ENCODE measurements at places on chromosomes 1 and 21.

- DNase-seq: no peak
Observed at GRCh38 chr1:227004796-227005195, 64.7 kb downstream of the COQ8A start.

DNA sequence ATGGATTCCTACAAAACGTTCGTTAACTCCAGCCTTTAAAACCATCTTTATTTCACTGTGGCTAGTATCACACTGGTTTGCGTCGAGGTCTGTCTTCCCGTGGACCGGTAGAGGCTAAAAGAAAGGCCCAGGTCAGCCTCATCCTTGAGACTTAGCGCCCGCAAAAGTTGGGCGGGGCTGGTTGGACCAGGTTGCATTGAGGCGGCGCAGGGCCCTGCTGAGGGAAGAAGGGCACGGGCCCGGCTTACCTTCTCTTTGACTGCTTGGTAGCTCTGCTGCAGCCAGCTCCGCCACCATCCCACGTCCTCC, 455 bp downstream of the BSDC1 start:
- DNase-seq: no peak

DNA sequence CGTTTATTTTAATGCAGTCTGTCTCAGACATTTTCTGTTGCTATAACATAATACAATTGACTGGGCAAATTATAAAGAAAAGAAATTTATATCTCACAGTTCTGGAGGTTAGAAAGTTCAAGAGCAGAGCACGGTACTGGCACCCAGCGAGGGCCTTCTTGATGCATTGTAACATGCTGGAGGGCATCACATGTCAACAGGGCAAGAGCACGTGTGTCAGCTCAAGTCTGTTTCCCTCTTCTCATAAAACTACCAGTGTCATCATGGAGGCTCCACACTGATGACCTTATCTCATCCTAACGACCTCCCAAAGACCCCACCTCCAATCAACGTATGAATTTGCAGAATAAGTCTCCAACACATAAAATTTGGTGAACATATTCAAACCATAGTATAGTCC, 90.6 kb upstream of the GRIK1 start:
- DNase-seq: no peak

DNA sequence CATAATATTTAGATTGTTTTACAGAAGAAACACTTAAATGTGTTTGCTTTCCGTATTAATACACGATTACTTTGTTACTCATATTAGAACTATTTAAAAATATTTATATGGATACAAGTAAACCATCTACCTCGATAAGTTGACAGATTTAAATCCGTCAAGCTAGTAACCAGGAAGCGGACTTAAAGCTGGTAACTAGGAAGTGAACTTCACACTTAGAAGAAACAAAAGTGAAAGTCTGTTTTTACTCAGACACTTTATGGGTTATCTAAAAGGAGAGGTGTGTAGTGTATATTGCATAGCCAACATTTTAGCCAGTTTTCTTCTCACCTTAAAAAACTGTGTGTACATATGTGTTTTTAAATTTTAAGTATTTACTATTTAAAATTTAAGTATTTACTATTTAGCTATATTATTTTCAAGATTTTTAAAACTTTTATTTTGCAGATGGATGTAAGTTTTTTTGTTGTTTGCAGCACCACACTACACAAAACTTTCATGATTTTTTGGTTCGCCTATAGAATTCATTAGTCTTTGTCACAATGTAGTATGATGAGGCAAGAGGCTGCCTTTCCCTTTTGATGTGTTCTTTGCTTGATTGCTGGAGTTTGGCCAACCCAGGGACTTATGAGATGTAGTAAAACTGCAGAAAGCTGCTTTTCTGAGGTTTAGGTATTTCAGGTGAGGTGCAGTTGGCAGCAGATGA, 2.7 kb downstream of the USP25 start:
- peak; percentile 27 for DNase-seq

GRCh38 chr1:196070940-196071339, 537.3 kb downstream of the KCNT2 start:
- no peak for DNase-seq

- DNase-seq: peak; percentile 58
Observed at GRCh38 chr1:93584261-93585003, 97.2 kb downstream of the BCAR3 start.

DNA sequence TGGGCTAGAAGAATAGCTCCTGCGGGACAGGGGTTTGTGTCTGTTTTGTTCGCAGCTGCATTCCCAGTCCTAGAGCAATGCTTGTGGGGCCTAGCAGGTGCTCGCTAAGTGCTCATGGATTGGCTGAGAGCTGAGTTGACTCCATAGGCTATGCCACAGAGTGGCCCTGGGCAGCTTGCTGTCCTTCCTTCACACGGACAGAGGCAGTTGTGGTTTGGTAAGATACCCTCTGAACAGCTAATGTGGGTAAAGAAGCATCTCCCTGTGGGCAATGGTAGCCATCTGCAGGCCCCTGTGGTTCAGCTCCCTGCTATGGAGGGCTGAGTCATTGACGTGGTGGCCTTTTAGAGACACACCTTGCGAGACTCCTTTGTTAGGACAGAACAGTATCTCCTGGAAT, 23.5 kb upstream of the LBR start:
- no peak for DNase-seq

- no peak for DNase-seq
Observed at GRCh38 chr21:31972622-31973021, 99.8 kb downstream of the HUNK start.

DNA sequence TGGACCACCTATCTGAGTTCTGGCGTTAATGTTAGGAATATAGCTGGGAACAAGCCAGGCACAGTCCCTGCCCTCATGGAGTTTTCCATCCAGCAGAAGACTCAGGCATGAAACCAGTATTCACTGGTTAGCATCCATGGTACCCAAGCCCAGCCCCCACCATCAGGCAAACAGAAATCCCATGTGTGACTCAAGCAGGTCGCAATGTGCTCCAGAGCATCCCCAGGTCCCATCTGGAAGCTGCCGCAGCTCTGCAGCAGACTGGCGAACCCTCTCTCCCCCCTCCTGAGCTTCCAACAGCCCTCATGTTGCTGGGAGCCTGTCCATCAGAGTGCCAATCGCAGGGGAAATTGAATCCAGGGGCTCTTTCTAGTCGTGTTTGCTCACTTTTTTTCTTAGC, 174.2 kb downstream of the RRAGC start:
- no peak for DNase-seq

DNA sequence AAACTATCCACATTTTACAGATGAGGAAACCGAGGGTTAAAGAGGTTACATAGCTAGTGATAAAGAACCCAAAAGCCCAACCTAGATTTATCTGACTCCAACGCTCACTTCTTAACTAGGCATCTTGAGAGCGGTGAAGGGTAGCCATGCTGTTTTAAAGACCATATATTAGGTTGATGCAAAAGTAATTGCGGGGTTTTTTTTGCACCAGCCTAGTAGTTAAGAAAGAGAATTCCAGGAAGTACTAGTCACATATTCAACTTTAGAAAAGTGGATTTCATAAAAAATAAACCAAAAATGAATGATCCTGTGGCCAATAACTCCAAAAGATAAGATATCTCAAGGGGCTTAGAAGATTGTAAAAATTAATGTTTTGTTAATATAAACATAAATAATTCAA, 162.1 kb downstream of the GLUL start:
- no peak for DNase-seq

DNA sequence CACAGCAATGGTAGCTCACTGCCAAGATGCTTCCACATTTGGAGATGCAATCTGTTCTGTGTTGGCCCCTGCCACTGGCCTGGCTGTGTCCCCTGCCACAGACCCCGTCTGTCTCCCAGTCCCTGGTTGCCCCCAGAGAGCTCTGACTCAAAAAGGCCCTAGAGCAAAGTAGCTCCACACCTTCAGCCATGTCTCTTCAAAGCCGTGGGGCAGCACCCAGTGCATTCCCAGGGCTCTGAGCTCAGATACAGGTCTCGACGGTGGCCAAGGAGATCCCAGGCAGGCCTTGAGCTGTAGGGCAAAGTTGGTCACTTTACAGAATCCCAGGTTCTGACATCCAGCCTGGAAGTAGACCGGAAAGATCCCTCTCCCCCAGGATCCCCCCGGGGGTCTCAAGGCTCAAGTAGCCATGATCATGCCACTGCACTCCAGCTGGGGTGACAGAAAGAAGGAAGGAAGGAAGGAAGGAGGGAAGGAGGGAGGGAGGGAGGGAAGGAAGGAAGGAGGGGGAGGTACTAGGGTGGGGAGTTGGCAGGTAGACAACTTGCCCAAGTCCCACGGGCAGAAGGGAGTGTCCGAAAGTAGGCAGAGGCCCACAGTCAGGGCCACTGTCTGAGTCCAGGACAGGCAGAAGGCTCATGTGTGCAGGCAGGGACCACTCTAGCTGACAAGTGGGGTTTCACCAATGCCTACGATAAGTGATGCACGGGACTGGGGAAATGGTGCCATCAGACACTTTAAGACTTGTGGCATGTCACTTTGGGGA, 4.8 kb upstream of the ARF1 start:
- no peak for DNase-seq

DNA sequence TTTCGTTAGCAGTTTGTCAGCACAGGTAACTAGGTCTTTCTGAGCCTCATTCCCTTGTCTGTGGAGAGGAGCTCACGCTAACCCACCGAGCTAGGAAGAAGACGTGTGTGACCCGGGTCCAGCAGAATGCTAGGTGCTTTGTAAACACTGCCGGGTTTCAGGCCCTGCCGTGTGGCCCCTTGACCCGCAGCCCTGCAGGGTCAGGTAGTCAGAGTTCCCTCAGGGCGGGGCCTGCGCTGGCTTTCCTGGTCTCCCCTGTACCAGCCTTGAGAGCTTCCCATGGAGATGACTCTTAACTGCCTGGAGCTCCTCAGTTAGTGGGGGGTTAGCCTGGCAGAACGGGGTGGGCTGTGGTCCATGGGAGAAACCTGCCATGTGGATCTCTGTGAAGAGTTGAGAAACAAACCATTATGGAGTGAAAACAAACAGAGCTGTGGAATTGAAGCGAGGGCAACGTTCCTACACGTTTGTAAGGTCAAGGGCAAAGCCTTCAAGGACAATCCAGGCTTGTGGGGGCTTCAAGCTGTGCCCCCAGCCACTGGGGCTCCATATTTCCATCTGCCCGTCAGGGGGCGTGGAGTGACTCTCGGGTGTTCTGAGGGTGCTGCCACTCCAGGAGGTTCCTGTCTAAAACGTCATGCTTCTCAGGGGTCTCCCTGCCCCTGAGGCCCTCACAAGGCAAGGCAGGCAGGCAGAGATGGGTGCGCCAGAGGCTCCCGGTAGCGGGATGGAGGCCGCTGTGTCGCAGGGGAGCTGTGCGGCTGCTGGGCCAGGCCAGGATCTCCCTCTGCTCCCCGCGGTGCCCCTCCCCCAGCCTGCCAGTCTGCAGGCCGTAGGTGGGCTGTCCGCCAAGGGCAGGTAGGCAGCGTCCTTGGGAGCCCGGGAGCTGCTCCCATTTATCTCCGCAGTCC, 23.8 kb downstream of the LHX4 start:
- DNase-seq: no peak

- no peak for DNase-seq
Observed at GRCh38 chr1:92488832-92489231, 2.1 kb upstream of the GFI1 start.

DNA sequence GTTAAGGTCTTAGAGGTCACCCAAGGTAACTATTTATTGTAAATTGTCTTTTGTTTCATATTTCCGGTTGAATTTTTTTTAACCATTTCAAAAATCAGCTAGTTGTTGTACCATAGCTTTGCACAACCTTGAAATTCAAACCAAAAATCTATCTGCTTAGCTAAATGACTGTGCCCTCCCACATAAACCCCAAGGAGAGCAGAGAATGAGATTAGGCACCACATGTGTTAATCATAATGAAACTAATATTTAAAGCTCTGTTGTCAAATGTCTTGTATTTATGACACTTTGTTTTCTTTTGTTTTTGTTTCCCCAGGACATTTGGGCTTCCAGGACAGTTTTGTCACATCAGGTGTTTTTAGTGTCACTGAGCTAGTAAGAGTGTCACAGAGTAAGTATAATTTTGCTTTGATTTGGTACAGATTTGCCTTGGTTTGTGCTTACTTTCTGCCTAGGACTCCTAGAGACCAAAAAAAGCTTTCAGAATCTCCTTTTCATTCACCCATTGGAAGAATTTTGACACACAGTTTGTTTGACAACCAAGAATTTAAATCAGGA, 249.9 kb downstream of the NFIA start:
- no peak for DNase-seq

- DNase-seq: no peak
Observed at GRCh38 chr1:210252621-210253051, 20.0 kb downstream of the SERTAD4 start.

DNA sequence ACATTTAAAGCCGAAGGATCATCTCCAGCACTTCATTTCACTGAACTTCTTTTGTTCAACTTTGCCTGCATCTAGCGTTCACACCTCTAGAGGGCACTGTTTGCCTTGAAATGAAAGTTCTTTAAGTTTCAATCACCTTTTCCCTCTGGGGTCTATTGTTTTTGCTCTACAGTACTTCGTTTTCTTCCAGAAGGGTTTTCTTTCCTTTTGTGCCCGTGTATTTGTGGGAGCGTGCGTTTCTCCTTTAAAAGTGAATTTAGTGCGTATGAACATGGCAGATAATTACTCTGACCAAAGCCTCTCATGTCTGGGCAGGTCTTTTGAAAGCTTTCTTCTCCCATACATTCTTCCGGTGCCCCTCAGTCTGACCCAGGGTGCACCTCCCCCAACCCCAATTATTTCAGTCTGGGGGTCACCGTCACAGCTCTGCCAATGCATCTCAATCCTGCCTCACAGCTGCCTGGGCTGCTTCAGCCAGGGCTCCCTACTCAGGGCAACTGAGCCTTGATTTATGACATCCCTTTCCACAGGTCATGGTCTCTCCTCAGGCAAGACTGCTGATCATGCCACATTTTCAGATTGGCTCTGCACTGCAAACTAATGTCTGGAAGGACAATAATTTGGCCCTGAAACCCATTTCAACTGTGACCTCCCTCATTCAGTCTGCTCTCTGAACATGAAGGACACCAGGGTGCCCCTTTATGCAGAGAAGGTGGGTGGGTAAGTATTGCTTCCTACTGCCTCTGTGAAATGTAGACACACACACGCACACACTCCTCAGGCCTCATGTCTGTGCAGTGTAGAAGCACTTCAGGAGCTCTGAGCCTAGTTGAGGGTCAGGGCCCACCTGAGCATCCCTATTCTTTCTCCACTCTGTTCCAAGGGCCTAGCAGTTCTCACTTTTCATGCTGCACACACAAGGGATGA, 88.6 kb downstream of the NUF2 start:
- peak; percentile 57 for DNase-seq

GRCh38 chr1:71390518-71390917, 309.7 kb upstream of the ZRANB2 start:
- no peak for DNase-seq
